ENCODE measurements at places on chromosomes 3 and 15. TPM values are rescaled to one million over a fixed set of nuclear protein-coding genes. Genes with fewer than 3 reads are reported as not detected.

Gene IMPG2
- total RNA-seq: 0.84 TPM

Gene THRB
- 0.94 TPM for total RNA-seq

Gene GOLGA8G
- total RNA-seq: not detected

Gene PLOD2
- total RNA-seq: 1.8 TPM

Gene PARP6
- 65.4 TPM for total RNA-seq

Gene LRTM1
- total RNA-seq: not detected

Gene SNTN
- not detected for total RNA-seq

Gene NUSAP1
- total RNA-seq: 10.0 TPM

Gene GASK1A
- 0.10 TPM for total RNA-seq

Gene SERINC4
- total RNA-seq: not detected

Gene DGKG
- total RNA-seq: 2.5 TPM

Gene TMC3
- total RNA-seq: not detected

Gene UBE2Q2
- total RNA-seq: 46.5 TPM

Gene SKOR1
- 1.9 TPM for total RNA-seq

Gene TMPRSS7
- total RNA-seq: not detected

Gene SPTSSB
- 0.31 TPM for total RNA-seq

Gene SPTBN5
- 0.31 TPM for total RNA-seq

Gene ZMYND10
- 0.10 TPM for total RNA-seq

All from mononuclear cell (primary cell).